ENCODE measurements at places on chromosomes 7 and 10. TPM values are rescaled to one million over a fixed set of nuclear protein-coding genes. Genes with fewer than 3 reads are reported as not detected.

The C10orf143 gene
- 1.7 TPM for total RNA-seq

The GALNT17 gene
- total RNA-seq = 95.3 TPM

The GATA3 gene
- total RNA-seq = 1.4 TPM

The H2BK1 gene
- not detected for total RNA-seq

Measured in left ventricle myocardium inferior (tissue), 1 donor.